NCI-H1436 (cell line): ENCODE measurements at places on chromosomes 6 and 20.
A peak's percentile ranks its signal among the peaks of the same experiment; 100 is the strongest.

DNA sequence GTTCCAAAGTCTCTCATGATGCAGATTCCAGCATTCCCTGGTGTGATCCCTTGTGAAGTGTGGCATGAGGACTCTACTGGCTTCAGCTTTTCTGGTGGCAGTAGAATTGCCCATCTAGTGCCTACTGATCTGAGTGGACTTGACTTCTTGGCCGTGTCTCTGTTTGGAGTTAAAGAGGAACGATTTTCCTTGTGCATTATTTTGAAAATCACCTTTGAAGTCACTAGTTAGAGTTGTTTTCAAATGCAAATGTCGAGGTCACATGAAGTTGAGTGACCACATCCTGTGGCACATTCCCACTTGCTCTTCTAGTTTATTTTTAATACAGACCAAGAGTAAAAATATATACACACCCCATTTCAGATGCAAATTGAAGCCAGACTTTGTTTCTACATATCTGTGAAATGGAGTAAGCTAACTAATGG lies 270.7 kb upstream of the TAB2 start:
- DNase-seq, result no peak

DNA sequence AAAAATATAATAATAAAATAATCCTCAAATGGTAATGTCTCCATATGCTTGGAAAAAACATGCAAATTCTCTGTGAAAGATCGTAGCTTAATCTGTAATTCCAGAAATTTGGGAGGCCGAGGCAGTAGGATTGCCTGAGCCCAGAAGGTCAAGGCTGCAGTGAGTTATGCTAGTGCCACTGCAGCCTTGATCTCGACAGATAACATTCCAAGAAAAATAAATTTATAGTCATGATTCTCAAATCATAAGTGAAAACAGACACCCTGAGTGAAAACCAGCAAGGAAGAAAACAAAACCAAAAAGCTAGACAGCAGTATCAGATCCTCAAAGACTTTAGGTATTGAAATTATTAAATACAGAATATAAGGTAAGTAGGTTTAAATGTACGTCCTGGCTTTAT lies 3.8 kb upstream of the MUC21 start:
- no peak for DNase-seq

DNA sequence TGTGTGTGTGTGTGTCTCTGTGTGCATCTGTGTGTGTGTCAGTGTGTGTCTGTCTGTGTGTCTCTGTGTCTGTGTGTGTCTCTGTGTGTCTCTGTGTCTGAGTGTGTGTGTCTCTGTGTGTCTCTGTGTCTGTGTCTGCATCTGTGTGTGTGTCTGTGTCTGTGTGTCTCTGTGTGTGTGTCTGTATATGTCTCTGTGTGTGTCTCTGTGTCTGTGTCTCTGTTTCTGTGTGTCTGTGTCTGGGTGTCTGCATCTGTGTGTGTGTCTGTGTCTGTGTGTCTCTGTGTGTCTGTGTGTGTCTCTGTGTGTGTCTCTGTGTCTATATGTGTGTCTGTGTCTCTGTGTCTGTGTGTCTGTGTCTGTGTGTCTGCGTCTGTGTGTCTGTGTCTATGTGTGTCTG lies 207.8 kb downstream of the TAF4 start:
- DNase-seq, result no peak

- DNase-seq, result no peak
Measured at GRCh38 chr6:133947302-133947900, 5.6 kb upstream of the TBPL1 start.

GRCh38 chr6:44859901-44860410 lies 468.2 kb upstream of the RUNX2 start:
- no peak for DNase-seq

DNA sequence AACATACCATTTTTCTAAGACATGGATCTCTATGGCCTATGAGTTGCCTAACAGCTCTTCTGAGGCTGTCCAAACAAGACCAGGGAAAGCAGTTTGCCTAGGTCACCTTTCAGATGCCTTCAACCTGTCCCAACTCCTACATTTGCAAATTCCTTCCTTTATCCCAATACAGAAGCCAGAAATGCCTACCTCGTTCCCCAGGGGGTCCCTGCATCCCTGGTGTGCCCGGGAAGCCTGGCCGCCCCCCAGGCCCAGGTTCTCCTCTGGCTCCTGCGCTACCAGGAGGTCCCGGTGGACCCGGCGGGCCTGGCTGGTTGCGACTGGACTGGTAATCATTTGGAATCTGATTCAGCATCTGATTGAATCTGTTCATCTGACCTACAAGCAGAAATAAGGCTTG lies 115.9 kb downstream of the COL12A1 start:
- no peak for DNase-seq

GRCh38 chr6:13767121-13767808 lies 47.1 kb downstream of the MCUR1 start:
- DNase-seq, result no peak

DNA sequence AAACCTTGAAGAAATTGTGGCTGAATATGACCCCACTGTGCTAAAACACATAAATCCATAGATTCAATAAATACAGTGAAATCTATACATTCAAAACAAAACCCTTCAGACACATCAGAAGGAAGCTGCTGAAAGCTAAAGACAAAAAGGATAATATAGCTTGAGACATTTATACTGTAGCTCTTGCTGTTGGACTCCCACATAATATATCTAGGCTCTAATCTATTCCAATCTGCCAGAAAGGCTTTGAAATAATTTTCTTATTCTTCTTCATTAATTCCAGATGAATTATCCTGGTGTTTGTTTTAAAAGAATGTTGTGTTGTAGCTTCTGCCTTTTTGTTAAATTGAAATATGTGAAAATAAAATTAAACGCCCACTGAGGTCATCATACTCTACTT lies 454.0 kb downstream of the EYS start:
- no peak for DNase-seq

DNA sequence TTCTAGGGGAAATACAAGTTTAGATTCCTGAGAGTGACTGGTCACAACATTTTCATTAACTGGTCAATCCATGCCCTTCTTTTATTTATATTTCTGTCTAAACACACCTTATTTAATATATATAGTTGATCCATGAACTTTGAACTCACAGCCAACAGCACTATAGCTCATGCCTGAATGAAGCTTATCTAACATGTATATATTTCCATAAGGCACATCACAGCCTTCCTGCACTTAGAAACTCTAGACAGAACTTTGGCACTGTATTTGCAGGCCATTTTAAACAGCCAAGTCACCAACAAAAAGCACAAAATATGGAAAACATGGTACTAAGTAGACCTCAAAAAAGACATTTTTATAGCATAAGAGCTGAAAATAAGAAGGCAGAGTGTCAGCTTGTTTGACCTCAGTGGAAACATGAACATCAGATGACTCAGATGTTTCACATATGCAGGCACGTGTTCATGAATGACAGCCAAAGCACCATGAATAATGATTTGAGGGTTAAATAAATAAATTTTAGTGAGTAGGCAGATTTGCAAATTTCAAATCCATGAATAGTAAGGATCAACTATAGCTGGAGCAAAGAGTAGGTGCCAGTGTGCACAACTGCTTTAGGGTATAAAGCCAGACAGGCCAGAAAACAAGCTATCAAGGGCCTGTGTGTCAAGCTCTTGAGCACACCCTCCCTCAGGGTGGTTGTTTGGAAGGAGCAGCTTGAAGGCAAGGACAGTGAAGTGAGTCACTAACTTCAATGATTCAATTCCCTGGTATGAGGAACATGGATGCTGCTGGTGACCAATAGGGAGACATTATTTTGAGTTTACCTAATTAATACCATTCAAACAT lies 88.9 kb upstream of the NT5E start:
- no peak for DNase-seq

- no peak for DNase-seq
Measured at GRCh38 chr6:31581434-31582229, 592 bp downstream of the LTB start.

DNA sequence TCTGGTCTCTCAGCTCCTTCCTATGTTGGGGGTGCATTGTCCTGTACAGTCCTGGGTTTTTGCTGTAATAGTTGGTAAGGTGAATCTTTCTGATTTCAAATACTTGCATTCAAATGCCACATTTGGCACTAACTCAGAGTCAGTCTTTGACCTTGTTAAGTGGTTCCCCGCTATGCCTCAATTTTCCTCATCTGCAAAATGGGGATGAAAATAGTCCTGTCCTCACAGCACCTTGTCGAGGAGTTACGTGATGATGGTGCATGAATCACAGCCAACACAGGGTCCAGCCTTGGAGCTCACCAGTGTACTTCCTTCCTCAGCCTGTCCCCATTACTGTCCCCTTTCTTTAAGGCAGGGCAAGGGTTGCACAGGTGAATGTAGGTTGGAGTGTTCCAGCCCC lies 1.1 kb downstream of the WFDC5 start:
- no peak for DNase-seq

DNA sequence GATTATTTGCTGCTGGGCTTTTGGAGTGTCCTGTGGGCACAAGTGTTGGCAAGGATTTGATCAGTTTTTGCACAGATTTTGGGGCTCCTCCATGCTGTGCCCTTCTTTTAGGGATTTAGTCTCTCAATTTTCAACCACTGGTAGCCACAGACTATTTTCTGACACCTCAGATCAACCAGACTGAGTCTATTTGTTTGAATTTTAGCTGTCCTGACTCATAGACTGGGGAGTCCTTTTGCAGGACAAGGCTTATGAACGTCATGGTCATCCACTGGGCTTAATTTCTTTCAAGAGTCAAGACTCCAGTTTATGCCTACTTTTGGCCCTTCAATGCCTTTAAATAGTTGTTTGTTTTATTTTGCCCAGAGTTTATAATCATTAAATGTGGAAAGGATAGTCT lies 59.3 kb downstream of the BCKDHB start:
- no peak for DNase-seq

DNA sequence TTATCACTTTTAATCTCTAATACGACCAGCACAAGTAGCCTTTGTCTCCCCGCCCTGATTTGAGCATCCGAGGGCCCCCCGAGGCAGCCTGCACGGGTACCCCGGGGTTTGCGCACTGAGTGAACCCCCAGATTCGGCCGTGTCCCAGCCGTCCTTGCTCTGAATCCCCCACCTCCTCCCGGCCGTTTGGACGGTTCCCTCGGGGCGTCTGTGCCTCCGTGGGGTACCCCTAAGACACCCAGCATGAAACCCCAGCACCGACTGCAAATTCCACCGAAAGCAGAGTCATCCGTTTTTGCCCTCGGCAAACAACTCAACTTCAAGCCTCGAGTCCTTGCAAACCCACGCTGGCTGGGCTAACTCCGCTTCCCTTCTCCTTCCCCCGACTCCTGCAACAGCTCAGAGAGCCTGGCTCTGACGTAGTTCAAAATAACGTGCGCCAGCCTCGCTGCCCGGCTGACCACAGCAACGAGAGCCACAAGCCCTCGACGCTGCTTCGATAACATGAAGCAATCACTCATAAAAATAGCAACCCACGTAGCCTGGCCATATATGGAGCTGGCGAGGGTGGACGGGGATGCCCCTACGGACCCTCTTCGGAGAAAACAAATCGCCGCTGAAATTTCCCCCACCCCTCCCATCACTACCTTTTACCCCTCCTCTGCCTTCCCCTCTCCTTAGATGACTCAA lies 764 bp upstream of the SNAP25 start:
- peak; percentile 66 for DNase-seq

DNA sequence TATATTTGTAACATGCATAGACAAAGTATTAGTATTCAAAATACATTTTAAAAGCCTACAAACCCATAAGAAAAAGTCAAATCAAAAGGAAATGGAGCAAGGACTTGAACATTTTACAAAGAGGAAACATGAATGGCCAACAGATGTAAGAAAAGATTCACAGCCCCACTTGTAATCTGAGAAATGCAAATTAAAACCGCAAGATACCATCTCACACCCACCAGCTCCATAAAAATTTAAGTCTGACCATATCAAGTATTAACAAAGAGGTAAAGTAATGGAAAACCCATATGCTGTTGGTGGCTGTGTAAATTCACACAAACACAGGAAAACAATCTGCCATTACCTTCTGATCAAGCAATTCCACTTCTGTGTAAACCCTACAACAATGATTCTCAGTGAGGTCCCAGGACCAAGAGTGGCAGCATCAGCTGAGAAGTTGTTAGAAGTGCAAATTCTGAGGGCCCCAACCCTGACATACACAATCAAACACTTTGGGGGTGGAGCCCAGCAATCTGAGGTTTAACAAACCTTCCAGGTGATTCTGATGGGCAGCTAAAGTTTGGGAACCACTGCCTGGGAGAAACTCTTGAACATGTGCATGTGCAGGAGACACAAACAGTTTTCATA lies 30.9 kb downstream of the BCL2L1 start:
- DNase-seq, result no peak

DNA sequence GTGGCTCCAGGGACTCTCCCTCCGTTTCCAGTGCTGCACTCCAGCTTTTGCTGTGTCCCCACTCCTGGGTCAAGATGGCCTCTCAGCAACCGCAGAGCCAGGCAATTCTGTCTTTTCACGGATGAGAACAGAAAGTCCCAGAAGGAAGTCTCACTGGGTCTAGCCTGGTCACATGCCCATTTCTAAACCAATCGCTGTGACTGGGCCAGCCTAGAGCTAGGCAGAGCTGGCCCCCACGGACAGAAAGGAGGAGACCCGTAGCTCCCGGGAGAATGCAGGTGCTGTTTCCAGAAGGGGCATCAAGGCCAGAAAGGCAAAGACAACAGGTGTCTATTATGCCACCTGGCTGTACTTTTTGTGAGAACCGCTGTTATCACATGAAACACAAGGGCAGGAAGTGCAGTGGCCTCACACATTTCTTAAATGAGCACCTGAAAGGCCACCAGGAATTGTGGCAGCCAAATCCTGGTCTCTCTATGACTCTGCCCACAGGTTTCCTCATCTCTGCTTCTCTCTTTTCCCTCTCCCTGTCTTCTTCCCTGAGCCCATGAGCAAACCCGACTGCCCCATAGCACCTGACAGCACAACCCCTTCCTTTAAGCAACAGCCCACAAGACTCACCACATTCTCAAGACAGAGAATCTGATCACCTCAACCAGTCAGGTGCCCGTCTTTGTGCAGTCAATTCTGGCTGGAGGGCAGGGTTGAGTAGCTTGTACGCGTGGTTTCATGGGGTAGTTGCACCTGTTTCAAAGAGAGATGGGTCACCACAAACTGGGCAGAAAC lies 37.1 kb upstream of the B4GALT5 start:
- no peak for DNase-seq

DNA sequence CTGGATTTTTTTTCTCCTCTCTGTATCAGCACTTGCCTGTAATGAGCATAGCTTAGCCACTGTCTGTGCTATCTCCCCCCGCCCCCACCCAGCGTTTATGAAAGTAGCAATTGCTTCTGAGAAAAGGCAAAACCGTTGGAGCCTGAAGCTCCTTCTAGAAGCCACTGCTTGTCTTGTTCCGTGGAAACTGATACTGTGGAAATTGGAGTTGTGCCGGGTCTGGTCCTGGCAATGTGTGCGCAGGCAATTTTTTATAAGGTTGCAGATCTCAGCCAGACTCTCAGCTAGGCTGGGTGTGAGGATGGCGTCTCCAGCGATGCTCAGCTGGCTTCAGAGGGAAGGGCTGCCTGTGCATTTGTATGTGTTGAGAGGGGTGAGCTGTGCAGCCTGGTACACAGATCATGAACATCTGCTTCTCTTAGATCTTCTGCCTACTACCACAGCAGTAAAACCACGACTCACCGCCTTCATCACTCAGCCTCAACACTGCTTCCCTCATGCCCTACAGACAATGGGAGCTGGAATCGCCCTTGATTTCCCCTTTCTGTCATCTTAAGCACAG lies 72.4 kb upstream of the GTSF1L start:
- DNase-seq, result no peak
